ENCODE measurements at places on chromosomes 7 and 10.

DNA sequence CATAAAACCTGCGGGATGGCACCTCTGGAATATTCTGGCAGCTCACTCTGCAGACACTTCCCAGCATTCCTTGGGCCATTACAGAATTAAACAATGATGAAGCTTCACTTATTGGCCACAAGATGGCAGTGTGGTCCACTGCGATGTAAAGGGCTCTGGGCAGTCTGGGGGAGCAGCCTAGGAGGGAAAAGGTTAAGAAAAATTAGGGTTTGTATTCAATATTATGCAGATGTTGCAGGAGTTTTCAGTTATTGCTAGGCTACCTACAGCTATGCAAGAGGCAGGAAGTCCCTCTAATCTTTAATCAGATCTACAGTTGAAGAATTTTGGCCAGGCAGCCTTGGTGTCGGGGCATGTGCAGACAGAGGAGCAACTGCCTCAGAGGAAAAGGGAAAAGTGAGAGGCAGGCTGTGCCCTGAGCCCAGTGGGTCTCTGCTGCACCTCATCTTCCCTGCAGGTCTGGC lies 233.2 kb upstream of the PRSS1 start:
- no peak for DNase-seq

DNA sequence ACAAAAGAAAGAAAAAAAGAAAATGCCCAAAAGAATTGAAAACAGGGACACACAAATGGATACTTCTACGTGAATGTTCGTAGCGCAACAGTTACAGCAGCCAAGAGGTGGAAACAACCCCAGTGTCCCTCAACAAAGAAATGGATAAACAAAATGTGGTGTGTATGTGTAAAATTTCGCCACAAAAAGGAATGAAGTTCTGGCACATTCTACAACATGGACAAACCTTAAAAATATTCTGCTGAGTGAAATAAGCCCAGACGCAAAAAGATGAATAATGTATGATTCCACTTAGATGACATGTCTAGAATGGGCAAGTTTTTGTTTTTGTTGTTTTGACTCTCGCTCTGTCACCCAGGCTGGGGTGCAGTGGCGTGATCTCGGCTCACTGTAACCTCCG lies 10.9 kb downstream of the UCMA start:
- DNase-seq = no peak

- DNase-seq = no peak
Measured at GRCh38 chr7:123655614-123656013, at the start of gene LMOD2. Gene LMOD2, plus strand, starts transcription at chr7:123655866. Its CDS starts 98 bp downstream, at chr7:123655964.

DNA sequence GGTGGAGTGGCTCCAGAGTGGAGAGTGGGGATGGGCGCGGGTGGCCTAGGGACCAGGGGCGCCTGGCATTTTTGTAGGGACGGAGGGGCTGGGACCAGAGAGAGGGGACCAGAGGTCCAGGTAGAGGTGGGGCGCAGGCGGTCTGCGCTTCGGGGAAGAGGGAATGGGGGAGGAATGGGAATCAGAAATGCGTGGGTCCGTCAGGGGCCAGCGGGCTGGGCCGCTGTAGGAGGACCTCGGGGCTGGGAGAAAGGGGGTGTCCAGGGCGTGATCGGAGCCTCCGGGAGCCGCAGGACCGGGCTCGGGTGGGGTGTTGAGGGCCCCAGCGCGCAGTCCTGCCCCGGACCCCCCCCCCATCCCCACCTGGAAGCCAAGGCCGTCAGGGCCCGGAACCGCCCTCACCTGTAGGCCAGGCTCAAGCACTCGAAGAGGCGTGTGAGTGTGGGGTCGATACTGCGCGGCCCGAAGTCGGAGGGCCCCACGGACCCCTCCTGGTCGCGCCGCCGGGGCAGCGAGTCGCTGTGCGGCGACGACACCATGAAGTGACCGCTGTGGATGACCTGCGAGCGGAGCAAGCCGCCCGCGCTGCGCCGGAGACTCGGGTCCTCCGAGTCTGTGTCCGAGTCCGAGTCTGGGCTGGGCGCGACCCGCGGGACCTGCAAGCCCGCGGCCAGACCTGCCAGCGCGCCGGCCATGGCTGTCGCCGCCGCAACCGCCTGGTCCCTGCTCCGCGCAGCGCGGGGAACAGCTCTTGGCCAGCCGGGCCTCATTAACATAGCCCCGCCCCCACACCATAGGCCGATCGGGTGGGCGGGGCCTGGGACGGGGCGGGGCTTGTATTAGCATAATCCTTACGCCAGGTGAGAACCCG lies at the start of gene MLXIPL:
MLXIPL (minus strand) TSS at position 725 of the 871 bp plus-strand sequence; CDS start at position 695, 30 bp downstream.
- peak; percentile 8 for DNase-seq

DNA sequence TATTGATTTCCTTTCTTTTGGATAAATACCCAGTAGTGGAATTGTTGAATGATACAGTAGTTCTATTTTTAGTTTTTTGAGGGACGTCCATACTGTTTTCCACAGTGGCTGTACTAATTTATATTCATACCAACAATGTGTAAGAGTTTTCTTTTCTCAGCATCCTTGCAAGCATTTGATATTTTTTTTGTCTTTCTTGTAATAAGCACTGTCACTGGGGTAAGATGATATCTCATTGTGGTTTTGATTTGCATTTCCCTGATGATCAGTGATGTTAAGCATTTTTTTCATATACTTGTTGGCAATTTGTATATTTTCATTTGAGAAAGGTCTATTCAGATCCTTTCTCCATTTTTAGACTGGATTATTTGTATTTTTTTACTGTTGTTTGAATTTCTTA lies 308.7 kb downstream of the PTEN start:
- DNase-seq = no peak

GRCh38 chr7:134690614-134691504 lies 44.2 kb downstream of the BPGM start:
- no peak for DNase-seq

Measured in stimulated activated CD8-positive, alpha-beta memory T cell treated with anti-CD3 and anti-CD28 coated beads, Interleukin-15, amount 100 ng/mL, for 4 hours (primary cell).